ENCODE measurements at places on chromosomes 16 and 17.
A peak's percentile ranks its signal among the peaks of the same experiment; 100 is the strongest.

GRCh38 chr16:23670137-23670776 lies 8.4 kb upstream of the PLK1 start:
- no peak overlapping the region for H3K4me3 ChIP-seq
- peaks cover 25% of the 10 kb centered on the region for H3K4me1 ChIP-seq
- H3K27me3 ChIP-seq: no peaks in the 10 kb centered on the region
- H3K36me3 ChIP-seq: peaks cover 94% of the 10 kb centered on the region

DNA sequence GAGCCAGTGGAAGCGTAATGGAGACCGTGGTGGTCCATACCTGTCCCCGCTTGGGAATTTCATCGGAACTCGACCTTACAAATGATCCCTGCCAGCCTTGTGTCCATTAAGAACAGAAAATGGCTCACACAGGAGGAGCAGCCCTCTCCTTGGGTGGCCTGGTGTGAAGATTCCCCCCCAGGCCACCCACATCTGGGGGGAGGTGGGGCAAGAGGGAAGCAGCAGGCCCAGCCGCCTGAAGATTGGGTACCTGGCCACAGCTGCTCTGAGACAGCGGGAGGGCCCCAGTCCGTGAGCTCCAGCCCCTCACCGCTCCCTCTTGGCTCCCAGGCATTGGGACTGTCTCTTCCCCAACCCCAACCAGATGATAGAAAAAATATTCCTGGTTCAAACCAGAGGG lies 277.8 kb upstream of the FOXF1 start:
- no peak overlapping the region for H3K27ac ChIP-seq
- no peaks in the 10 kb centered on the region for H3K36me3 ChIP-seq
- no peak overlapping the region for H3K4me3 ChIP-seq
- peaks cover 39% of the 10 kb centered on the region for H3K27me3 ChIP-seq
- H3K4me1 ChIP-seq: no peaks in the 10 kb centered on the region
- no peak for DNase-seq

DNA sequence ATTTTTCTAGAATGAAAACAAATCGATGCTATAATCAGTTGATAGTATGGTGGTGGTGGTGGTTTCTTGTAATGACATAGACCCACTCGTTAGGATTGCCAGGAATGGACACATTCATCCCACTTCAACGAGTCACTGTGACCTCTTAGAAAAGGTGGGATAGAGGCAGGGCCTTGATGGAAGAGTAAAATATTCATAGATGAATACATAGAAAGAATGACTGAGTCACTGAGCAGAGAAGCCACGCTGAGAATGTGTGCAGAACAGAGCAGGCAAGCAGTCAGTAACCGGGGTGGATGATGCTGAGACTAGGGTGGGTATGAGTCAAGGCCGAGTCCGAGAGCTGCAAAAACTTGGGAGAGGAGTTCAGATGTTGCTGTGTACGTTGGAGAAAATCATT lies 129.9 kb downstream of the PITPNC1 start:
- H3K27ac ChIP-seq: peak overlapping the region; percentile 45
- H3K36me3 ChIP-seq: peaks cover 8% of the 10 kb centered on the region
- no peaks in the 10 kb centered on the region for H3K27me3 ChIP-seq

- peak overlapping the region; percentile 100 for H3K27ac ChIP-seq
- no peaks in the 10 kb centered on the region for H3K27me3 ChIP-seq
- H3K36me3 ChIP-seq: peaks cover 46% of the 10 kb centered on the region
- H3K4me1 ChIP-seq: peaks cover 44% of the 10 kb centered on the region
Observed at GRCh38 chr17:75289832-75290337, 652 bp upstream of the SLC25A19 start.

GRCh38 chr17:77535435-77535834 lies 394.7 kb downstream of the SEC14L1 start:
- no peak overlapping the region for H3K4me3 ChIP-seq
- H3K27ac ChIP-seq: no peak overlapping the region
- H3K27me3 ChIP-seq: no peaks in the 10 kb centered on the region
- H3K4me1 ChIP-seq: peaks cover 8% of the 10 kb centered on the region
- H3K36me3 ChIP-seq: no peaks in the 10 kb centered on the region
- DNase-seq: no peak

GRCh38 chr16:4077174-4077649 lies 39.0 kb downstream of the ADCY9 start:
- H3K4me3 ChIP-seq: peak overlapping the region; percentile 48
- no peak for DNase-seq
- H3K27ac ChIP-seq: peak overlapping the region; percentile 79
- H3K36me3 ChIP-seq: no peaks in the 10 kb centered on the region

- no peaks in the 10 kb centered on the region for H3K4me1 ChIP-seq
- DNase-seq: no peak
- no peaks in the 10 kb centered on the region for H3K36me3 ChIP-seq
- no peak overlapping the region for H3K4me3 ChIP-seq
- no peak overlapping the region for H3K27ac ChIP-seq
Observed at GRCh38 chr16:55036371-55036821, 105.7 kb downstream of the IRX5 start.

DNA sequence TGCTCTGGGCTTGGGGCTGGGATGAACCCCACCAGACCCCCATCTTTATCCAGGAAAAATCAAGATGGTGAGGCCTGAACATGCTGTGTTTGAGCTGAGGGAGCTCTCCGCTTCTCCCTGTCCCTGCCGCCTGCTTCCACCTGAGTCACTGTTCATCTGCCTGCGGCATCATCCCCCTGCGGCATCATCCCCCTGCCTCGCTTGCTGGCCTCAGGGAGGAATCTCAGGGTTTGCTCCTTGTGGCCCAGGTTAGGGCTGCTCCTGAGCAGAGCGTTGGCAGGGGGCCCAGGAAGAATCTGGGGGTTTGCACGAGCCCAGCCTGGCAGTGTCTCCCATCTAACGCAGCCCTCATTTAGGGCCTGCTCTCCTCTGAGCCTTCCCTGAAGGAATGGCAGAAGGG lies 11.4 kb upstream of the RAP1GAP2 start:
- no peak overlapping the region for H3K4me3 ChIP-seq
- no peak for DNase-seq
- no peak overlapping the region for H3K27ac ChIP-seq
- H3K36me3 ChIP-seq: no peaks in the 10 kb centered on the region
- H3K4me1 ChIP-seq: peaks cover 4% of the 10 kb centered on the region

GRCh38 chr17:16478649-16479048 lies 13.3 kb downstream of the LRRC75A start:
- no peaks in the 10 kb centered on the region for H3K36me3 ChIP-seq
- H3K4me1 ChIP-seq: no peaks in the 10 kb centered on the region
- no peak overlapping the region for H3K27ac ChIP-seq
- no peaks in the 10 kb centered on the region for H3K27me3 ChIP-seq
- H3K4me3 ChIP-seq: no peak overlapping the region
- DNase-seq: no peak

DNA sequence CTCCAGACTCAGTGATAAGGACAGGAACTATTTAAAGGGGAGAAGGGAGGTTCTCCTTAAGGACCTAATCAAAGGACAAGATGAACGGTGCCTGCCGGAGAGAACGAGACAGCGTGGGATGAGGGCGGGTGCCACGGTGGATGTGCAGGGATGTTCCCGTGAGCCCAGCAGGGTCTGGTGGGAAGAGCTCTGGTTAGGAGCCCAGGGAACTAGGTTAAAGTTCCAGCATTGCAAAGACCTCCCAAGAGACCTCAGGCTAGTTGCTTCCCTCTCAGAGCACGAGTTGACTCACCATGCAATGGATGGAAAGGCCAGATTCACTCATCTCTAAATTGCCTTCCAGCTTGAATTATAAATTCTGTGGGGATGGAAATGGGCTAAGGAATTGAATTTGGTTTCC lies 14.7 kb downstream of the CCR7 start:
- no peak overlapping the region for H3K4me3 ChIP-seq
- H3K27me3 ChIP-seq: no peaks in the 10 kb centered on the region
- no peak overlapping the region for H3K27ac ChIP-seq
- H3K36me3 ChIP-seq: peaks cover 47% of the 10 kb centered on the region

DNA sequence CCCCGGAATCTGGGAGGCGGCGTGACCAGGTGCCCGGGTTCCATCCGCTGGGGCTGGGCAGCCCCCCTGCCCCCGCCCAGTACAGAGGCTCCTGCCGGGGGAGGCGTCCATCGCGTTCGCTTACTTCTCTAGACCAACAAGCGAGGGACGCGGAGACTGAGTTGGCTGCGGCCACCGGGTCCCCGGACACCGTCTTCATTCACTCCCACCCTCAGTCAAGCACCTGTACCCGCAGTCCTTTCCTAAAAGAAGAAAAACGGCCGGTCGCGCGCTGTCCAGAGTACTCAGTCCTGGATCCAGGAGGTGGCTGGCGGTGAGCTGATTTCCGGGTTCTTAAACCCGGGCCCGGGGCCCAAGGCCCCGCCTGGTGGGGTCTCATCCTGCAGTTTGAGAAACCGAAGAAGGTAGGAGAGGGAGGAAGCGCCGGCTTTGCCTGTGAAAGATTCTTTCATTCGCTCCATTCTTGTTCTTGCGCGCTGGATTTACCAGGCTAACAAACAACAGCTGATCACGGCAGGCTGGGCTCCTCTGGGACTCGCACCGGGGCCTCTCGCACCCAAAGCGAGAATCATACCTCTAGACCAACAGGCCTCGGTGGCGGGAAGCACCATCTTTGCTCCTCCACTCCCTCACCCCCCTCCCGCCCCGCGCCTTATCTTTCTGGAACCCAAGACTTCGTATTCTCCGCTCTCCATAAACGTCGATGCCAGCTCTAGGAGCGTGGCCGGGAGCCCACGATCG lies 17.4 kb upstream of the OR1F1 start:
- peaks cover 42% of the 10 kb centered on the region for H3K4me1 ChIP-seq
- peaks cover 49% of the 10 kb centered on the region for H3K27me3 ChIP-seq
- peak overlapping the region; percentile 70 for H3K4me3 ChIP-seq

DNA sequence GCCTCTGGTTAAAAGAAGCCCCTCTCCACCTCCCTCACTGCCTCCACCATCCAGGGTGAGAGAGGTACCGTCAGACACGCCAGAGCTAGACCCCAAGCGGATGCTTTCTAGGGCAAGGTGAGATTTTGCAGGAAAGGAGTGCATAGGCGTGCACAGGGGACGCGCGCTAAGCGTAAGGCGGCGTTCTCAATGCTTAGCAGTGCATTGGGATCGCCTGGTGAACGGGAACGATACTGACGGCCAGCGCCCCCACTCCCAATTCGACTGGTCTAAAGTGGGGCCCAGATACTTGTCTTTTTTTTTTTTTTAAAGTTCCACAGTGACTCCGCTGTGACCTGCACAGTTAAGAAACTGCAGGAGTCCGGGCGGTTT lies 57.9 kb upstream of the CREBBP start:
- H3K4me1 ChIP-seq: peaks cover 5% of the 10 kb centered on the region
- no peaks in the 10 kb centered on the region for H3K36me3 ChIP-seq
- peak; percentile 32 for DNase-seq
- H3K27me3 ChIP-seq: peaks cover 4% of the 10 kb centered on the region

DNA sequence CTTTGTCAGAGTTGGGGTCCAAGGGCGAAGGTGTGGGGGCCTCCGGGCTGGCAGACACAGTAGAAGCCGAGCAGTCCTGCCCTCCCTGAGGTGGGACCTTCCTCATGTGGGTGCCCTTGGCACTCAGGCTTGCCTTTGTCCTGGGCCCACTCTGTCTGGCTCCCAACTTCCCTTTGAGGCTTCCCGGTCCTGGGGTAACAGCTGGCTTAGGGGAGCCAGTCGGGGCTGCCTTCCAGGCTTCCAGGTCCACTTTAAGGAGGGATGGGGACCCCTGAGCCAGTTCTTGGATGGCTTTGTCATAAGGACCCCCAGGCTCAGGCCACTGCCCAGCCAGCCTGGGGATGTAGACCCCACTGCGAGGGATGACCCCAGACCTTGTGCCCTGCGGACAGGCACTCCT lies 7.8 kb downstream of the GAS2L2 start:
- no peak overlapping the region for H3K27ac ChIP-seq
- no peak for DNase-seq
- H3K4me1 ChIP-seq: peaks cover 32% of the 10 kb centered on the region
- H3K36me3 ChIP-seq: no peaks in the 10 kb centered on the region

GRCh38 chr17:36594626-36595401 lies 3.1 kb downstream of the DHRS11 start:
- no peaks in the 10 kb centered on the region for H3K27me3 ChIP-seq
- peaks cover 29% of the 10 kb centered on the region for H3K4me1 ChIP-seq
- no peak overlapping the region for H3K4me3 ChIP-seq
- peaks cover 42% of the 10 kb centered on the region for H3K36me3 ChIP-seq
- no peak for DNase-seq

- no peak overlapping the region for H3K27ac ChIP-seq
- peaks cover 2% of the 10 kb centered on the region for H3K4me1 ChIP-seq
- H3K27me3 ChIP-seq: peaks cover 25% of the 10 kb centered on the region
- no peak for DNase-seq
Observed at GRCh38 chr16:55436587-55436986, 42.4 kb upstream of the MMP2 start.

DNA sequence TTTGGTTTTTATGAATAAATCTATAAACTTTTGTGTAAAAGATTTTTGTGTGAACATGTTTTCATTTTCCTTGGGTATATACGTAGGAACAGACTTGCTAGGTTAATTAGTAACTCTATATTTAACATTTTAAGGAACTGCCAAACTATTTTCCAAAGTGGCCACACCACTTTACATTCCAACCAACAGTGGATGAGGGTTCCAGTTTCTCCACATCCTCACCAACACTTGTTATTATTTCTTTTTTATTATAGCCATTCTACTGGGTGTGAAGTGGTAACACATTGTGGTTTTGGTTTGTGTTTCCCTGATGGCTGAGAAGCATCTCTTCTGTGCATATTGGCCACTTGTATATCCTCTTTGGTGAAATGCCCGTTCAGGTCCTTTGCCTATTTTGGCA lies 20.0 kb downstream of the LYRM9 start:
- no peaks in the 10 kb centered on the region for H3K27me3 ChIP-seq
- peaks cover 3% of the 10 kb centered on the region for H3K36me3 ChIP-seq
- no peak for DNase-seq

GRCh38 chr17:8062807-8063483 lies 24.1 kb downstream of the ALOX15B start:
- no peak overlapping the region for H3K27ac ChIP-seq
- no peaks in the 10 kb centered on the region for H3K36me3 ChIP-seq
- peaks cover 2% of the 10 kb centered on the region for H3K4me1 ChIP-seq
- H3K4me3 ChIP-seq: no peak overlapping the region
- peaks cover 66% of the 10 kb centered on the region for H3K27me3 ChIP-seq
